ENCODE measurements at places on chromosomes 12 and 14.

DNA sequence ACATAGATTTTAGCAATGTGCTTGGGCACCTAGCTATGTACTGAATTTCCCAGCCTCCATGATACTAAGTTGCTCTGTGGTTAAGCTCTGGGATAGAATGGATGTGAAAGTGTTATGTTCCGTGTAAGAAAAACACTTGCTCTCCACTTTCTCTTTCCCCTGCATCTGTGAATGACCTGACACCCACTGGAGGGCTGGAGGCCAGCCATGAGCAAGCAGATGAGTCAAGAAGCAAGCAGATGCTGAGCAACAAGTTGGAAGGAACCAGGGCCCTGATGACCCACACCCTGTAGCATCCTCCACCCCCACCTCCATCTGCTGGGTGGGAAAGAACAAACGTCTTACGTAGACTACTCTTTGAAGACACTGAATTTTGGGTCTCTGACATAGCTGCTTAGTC is 56.6 kb downstream of the EID3 start:
- DNase-seq = no peak

GRCh38 chr12:113247123-113248050 is 26.1 kb downstream of the TPCN1 start:
- no peak for DNase-seq

- no peak for DNase-seq
Measured at GRCh38 chr14:53772936-53773335, 183.7 kb downstream of the BMP4 start.

DNA sequence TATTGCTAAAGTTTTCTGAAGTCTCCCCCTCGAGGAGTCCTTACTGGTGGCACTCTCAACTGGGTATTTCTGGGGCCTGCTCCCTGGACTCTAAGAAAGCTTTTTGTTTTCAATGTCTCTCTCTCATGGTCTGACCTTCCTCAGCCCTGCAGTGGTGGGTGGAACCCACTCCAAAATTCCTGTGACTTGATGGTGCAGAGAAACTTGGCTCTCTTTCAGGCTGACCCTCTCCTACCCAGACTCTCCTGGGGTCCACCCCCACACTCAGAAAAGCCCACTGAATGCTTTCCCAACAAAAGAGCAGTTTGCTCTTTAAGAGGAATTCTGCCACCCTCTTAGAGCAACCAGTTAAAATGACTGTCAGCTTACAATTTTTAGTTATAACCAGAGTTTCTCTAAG is 967 bp upstream of the PTCSC3 start:
- no peak for DNase-seq

DNA sequence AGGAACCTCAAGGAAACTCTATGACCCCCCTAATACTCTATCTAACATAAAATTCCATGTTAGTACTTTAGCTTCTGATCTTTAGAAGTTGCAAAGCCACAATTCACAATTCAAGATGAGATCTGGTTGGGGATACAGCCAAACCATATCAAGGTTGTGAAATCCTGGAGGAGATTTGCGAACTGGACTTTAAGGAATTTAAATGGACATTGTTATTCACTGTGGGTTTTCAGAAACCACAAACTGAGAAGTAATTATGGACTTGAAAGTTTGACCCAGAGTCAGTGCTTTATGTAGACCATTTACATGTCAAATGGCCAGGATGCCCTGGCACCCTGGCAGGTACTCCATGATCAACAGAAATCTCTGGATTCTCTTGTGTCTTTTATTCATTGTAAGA is 14.2 kb upstream of the CDKL1 start:
- DNase-seq = peak; percentile 20

GRCh38 chr12:129310346-129310745 is 457.1 kb downstream of the GLT1D1 start:
- DNase-seq = no peak

GRCh38 chr12:120100630-120101029 is 15.9 kb downstream of the RAB35 start:
- DNase-seq = peak; percentile 67

- no peak for DNase-seq
Measured at GRCh38 chr14:84891404-84891803, 638.5 kb upstream of the FLRT2 start.

DNA sequence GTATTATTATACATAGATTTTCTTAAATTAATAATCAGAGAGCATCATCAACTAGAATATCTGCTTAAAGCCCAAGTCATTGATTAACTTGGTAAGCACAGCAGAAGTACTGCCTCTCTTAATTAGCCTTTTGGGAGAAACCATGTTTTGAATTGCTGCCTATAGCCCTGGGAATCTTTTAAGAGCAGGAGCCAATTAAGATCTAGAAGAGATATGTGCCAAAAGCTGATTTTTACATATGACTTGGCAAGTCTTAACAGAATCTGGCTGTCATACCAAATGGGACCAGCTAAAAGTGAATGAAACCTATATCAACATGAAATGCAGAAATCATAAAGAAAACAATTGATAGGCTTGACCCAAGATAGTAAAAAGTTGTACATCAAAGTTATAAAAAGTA is 23.2 kb upstream of the WNK1 start:
- DNase-seq = no peak

DNA sequence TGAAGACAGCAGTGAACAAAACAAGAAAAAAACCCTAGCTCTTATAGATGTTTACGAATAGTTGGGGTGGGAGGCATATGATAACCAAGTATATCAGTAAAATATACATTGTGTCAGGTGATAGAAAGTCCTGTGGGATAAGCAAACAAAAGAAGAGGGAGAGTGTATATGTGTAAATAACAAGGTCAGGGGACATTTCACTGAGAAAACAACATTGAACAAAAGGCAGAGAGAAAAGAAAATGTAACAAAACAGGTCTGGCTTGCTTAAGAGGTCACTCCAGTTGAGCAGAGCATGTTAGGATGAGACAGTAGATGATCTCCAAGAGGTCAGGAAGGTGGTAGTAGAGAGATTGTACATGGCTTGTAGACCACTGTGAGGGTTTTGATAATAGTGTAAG is 304.1 kb downstream of the ACSS3 start:
- no peak for DNase-seq

GRCh38 chr12:111434680-111435338 is 29.1 kb downstream of the SH2B3 start:
- no peak for DNase-seq

- no peak for DNase-seq
Measured at GRCh38 chr12:40971911-40972310, 216.2 kb upstream of the PDZRN4 start.

DNA sequence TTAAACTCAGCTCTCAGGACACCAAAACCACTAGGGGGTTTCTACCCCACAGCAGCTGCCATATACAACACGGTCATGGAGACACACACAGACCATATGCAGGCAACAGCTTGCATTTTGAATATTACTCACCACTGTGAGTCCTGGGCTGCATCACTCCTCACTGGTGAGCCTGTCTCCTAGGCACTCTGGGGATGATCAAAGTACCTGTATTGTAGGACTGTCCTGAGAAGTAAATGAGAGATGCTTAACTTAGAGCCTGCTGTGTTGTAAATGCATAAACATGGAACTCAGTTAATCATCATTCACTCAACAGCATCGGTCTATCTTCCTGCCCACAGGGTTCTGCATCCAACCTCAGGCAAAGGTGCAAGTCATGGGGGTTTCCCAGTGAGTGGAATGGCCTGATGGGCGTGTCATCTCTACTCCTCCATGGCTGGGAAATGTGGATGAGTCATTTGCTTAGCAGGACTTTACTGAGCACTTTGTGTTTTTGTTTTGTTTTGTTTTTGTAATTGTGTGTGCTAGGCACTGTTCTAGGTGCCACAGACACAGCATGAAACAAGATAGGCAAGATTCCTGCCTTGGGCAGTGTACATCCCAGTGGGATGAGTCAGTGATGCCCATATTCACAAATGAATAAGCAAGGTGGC is 1141.2 kb upstream of the TMEM132C start:
- peak; percentile 53 for DNase-seq

DNA sequence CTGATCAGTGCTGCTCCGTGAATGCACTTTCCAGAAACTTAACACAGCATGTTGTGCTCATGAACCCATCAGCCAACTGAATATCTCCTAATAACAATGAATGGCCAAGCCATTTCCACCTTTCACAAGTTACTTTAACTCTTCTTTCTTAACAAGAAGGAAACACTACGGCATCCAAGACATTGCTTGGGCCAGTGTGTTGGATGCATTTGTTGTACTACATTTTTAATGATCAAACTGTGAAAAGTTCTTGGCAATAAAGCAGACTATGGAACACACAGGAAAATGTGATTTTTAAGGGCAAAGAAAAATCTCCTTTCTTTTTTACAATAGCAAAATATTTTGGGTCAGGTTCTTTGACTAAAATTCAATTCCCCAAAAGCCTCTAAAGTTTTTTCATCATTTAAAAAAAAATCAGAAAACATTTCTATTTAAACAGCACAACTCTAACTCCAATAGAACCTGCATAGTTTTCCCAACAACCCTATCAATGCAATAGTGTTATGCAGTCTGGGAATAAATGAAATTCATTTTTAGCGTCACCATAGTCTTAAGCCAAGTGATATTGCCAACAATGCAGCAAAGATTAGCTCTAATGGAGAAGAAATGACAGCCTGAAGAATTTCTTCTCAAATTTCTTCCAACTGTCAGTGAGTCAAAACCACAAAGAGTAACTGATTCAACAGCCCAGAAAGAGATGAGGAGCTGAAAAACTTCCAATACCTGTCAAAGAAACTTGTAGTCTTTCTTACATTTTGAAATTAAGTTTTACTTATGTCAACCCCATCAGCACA is 50.7 kb upstream of the PTPRR start:
- peak; percentile 11 for DNase-seq

DNA sequence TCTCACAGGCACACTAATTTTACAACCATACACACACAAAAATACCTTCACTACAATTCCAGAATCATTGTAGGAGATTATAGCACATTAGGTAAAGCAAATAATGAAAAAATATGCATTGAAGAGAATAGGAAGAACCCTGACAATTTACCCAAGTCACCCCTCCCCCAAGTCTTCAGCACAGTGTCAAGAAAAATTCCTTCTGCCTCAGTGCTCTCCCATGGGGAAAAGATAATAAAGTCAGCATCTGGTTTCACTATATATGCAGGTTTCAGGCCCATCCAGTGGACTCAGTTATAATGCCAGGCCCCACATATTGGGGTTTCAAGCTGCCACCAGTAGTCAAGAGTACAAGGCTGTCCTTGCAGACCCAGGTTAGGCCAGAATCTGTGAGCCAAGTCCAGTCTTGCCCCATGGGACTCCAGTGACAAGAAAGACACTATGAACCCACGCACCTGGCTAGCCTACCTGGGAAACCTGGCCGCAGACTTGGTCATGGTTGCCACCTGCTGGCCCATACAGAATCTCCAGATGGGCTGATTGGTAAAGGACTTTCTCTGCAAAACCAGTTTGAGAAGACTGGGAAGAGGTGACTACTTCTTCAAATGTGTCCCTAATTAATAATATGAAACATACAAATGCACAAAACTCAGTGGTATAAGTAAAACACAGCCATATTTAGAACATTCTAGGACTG is 398.6 kb upstream of the FLRT2 start:
- DNase-seq = no peak

GRCh38 chr14:35242599-35243311 is 49.4 kb upstream of the PSMA6 start:
- DNase-seq = no peak

DNA sequence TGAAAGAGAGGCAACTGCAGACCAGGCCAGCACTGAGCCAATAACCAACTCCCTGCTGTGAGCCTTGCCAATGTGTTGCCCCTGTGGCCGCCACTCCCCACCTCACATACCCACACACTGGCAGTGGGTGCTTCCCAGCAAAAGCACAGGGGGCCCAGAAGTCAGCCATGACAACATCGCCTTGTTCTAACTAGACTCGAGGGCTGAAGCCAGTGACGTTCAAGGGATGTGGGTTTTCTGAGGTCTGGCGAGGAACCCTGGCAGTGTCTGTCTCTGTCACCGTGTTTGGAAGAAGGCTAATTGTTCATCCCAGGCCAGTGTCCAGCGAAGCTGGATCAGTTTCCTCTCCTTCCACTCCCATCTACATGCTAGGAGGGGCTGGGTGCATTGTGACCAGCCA is 311.8 kb upstream of the AMIGO2 start:
- no peak for DNase-seq

- DNase-seq = no peak
Measured at GRCh38 chr12:46387670-46388069, 15.1 kb upstream of the SLC38A2 start.

GRCh38 chr12:45939759-45940158 is 50.6 kb downstream of the SCAF11 start:
- DNase-seq = no peak

GRCh38 chr12:53927220-53928029 is 11.2 kb upstream of the HOXC13 start:
- no peak for DNase-seq

DNA sequence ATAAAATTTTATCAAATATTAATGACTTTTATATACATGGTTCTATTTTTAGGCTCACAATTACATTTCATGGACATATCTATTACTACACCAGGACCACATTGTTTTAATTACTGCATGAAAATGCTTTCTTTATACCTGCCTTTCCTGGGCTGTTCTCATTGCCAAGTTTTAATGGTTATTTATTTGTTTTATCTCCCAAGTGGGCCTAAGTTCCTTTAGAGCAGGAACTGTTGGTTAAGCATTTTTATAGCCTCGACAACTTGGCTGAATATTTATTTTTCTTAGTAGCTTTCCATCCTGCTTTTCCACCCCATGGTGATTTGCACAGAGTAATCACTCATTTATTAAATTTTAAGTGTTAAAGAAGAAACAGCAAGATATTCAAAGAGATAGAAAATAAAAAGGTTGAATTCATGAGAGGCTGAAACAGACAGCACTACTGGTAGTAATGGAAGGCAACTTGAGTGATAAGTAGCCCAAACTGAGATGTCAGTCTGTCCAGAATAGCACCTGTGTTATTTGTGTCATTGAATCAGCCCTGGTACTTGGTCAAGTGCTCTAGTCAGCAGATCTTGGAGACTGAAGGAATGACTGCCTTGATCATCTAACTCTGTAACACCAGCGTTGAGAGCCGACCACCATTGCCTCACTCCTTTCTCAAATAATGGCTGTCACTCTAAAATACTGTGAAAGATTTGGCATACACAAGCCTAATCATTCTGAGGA is 119.1 kb upstream of the EGLN3 start:
- DNase-seq = no peak

GRCh38 chr12:64480148-64480547 is 28.2 kb downstream of the TBK1 start:
- DNase-seq = no peak

DNA sequence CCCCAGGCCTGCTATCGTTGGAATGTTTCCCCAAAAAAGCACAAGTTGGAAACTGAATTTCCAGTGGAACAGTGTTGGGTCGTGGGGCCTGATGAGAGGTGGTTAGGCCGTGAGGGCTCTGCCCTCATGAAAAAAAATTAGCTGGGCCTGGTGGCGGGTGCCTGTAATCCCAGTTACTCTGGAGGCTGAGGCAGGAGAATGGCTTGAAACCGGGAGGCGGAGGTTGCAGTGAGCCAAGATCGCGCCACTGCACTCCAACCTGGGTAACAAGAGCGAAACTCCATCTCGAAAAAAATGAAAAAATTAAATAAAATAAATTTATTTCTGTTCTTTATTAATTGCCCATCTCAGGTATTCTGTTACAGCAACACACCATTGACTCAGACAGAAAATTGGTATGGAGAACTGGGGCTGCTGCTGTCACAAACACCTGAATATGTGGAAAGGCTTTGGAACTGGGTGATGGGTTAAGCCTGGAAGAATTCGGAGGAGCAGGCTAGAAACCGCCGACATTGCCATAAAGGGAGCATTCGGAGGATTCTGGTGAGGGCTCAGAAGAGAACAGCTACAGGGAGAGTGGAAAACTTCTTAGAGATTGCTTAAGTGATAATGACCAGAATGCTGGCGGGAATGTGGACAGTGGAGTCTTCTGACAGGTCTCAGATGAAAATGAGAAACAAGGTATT is 17.1 kb upstream of the RCOR1 start:
- DNase-seq = no peak
